GM12878 (cell line): ENCODE measurements at places on chromosomes 4 and X. TPM values are rescaled to one million over a fixed set of nuclear protein-coding genes. Genes with fewer than 3 reads are reported as not detected.

DNA sequence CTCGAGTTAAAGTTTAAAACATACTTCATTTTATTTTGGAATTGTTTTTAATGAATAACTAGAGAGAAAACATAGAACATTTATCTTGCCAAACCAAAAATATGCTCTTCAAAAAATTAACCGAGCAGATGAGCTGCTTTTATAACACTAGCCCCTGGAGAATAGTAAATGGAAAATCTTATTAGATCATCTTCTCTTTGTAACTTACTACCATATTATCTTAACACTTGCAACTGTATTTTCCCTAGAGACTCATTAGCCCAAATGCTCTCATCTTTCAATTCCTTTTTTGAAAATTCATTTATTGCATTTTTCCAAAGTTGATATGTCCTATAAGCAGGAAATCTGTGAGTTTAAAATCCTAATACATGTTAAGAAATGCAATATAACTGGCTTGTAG is 143.3 kb downstream of the CAMK2D start:
- no peak for DNase-seq

GRCh38 chr4:156248917-156249316 is 295.3 kb upstream of the CTSO start:
- no peak for DNase-seq

GRCh38 chrX:53474707-53475106 is 40.5 kb upstream of the HSD17B10 start:
- DNase-seq = no peak

GRCh38 chr4:43282534-43282933 is 390.0 kb downstream of the GRXCR1 start:
- no peak for DNase-seq

DNA sequence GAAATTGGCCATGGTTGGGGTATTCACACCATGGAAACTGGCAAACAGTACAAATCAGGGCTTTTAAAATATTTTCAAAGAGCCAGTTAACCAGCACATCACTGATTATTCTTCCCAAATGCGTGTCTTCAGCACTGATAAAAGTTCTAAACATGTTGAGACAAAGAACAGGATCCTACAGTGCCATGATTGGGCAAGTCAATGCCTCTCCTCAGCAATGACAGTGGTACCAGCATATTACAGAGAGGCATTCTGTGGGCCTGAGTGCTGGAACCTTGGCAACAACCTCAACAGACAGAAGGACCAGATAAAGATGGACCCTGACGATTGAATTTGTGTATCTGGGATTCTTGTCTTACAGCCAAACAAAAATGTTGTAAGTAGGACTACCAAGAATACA is 108.9 kb downstream of the EFHC2 start:
- DNase-seq = no peak

The GDPD2 gene
- total RNA-seq = not detected in 2 replicates

The ARSJ gene
- not detected in 2 replicates for total RNA-seq
